ENCODE measurements at places on chromosomes 11 and 22.

DNA sequence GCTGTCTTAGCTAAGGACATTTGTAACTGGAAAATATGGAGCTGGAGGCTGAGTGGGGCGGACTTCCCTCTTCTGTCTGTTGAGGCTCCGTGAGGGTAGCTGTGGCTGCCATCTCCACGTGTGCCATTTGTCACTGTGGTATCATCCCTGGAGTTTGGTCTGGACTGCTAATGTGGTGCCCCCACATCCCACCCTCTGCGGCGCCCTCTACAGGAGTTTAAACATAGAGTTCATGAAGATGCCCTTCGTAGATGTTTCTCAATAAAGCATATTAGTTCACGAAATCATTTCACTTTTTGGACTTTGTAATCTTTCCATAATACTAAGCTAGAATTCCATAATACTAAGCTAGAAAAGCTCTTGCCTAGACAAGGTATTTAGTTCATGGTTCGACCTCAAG is 52.4 kb downstream of the TECTA start:
- DNase-seq, result no peak

DNA sequence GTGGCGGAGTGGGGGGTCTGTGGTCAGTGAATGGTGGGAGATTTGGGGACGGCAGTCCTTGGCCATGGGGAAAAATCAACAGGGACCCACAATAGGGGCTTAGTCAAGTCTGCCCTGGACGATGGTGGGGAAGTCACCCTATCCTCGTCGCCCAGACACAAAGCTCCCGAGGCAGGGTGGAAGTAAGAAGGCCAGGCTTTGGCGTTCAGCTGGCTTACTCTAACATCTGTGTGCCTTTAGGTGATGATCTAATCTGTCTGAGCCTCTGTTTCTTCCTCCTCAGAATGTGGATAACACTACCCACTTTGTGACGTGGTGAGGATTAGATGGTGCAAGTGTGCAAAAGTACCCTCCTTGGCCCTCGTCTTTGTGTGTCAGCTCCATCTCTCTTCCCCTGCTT is 192.2 kb downstream of the ST3GAL4 start:
- DNase-seq, result no peak

- no peak for DNase-seq
These were observed 2.8 kb downstream of the NRGN start for GRCh38 chr11:124742555-124742954.

GRCh38 chr11:82995754-82996398 is 75.8 kb downstream of the RAB30 start:
- no peak for DNase-seq

- DNase-seq, result no peak
These were observed 20.3 kb upstream of the FGF3 start for GRCh38 chr11:69839516-69839915.

DNA sequence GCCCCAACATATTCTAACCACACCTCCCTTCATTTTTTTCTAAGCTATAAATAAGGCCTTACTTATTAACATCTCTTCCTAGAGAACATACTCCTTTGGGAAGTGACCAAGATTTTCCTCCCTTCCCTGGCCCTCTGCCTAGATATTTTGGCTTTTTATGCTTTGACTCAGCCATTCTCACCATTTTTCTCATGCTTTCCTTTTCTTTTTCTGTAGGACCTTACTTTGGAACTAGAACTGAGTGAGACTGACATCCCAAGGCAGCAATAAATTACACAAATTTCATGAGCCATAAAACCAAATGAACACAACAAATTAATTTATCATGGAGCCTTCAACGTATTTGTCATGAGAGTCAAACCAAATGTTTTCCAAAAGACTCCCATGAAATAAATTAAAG is 142.7 kb upstream of the CTSC start:
- DNase-seq, result no peak

- no peak for DNase-seq
These were observed 662.2 kb upstream of the CNTN5 start for GRCh38 chr11:98358551-98358950.

- DNase-seq, result no peak
These were observed 46.5 kb downstream of the SLC22A12 start for GRCh38 chr11:64637334-64638017.

GRCh38 chr11:35992548-35992947 is 48.7 kb downstream of the LDLRAD3 start:
- DNase-seq, result no peak

DNA sequence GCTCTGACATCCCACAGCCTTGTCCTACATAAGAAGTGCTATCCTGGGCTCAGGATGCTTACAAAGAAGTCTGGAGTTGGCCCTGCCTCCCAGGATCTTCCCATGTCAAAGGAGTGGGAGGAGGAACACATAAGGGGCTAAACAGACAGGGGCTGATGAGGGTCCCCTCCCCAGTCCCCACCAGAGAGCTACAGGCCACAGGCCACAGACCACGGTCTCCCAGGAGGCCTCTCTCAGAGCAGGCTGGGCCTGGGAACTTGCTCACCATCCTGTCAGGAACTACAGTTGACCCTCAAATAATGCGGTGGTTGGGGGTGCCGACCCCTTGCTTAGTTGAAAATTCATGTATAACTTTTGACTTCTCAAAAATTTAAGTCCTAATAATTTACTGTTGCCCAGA is 315.5 kb downstream of the NTM start:
- no peak for DNase-seq

GRCh38 chr11:6660712-6661111 is 5.1 kb upstream of the DCHS1 start:
- no peak for DNase-seq

- no peak for DNase-seq
These were observed 188.2 kb downstream of the MN1 start for GRCh38 chr22:27613099-27614005.

DNA sequence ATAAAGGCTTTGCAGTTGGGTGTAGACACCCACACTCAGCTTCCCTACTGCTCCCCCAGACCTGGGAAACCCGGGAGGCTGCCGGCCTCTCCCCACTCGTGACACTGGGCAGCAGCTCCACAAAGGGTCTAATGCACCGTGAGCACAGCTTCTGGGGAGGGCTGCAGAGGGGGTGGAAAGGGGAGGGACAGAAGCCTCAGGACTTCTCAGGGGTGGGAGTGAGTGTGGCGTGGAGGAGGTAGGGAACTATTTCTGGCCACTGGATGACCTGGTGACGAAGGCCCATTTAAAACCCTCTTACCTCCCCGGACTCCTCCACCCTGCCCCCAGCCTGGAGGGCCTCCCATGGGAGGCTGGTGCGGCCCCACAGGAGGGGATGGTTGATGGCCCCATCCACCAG is 56.6 kb downstream of the MACROD1 start:
- DNase-seq, result no peak

- no peak for DNase-seq
These were observed 9.8 kb downstream of the SCN4B start for GRCh38 chr11:118142809-118143208.

GRCh38 chr22:17833489-17833888 is 59.2 kb upstream of the BID start:
- DNase-seq, result no peak

DNA sequence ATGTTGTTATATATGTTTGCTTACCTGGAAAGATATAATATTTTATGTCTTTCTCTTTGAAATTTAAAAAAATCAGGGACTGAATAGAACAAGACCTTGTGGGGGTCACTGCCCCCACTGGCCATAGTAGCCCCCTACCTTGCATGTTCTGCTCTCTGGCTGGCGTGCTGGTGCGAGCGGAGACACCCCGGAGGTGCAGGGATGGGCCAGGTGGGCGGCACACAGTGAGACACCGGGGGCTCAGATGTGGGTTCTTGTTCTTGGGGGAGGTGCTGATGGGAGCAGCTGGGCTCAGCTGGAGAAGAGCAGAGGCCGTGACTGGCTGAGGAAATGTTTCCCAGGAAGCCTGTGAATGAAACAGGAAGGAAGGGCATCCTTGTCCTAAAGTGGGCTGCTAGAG is 20.2 kb downstream of the GAB4 start:
- no peak for DNase-seq

DNA sequence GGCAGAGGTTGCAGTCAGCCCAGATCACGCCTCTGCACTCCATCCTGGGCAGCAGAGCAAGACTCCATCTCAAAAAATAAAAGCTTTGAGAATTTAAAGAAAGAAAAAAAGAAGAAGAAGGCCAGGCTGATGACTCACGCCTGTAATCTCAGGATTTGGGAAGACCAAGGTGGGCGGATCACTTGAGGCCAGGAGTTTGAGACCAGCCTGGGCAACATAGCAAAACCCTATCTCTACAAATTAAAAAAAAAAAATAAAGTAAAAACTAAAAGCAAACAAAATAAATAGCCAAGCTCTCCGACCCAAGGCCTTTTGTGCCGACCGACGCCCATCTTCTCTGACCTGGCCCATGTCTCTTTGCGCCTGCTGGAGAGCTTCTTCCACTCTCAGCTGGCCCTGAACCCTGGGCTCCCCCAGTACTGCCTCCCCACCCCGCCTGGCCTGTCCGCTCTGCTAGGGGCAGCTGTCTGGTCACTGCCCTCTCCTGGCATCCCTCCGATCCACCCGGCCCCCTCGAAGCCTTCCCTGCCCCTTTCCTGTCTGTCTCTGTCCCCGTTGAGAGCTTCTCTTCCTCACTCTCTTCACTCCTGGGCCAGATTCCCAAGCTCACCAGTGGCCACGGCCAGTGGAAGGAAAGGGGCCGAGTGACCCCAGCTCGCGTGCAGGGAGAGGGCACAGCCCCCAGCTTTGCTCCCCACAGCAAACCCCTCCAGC is 4.8 kb upstream of the LSP1 start:
- no peak for DNase-seq

DNA sequence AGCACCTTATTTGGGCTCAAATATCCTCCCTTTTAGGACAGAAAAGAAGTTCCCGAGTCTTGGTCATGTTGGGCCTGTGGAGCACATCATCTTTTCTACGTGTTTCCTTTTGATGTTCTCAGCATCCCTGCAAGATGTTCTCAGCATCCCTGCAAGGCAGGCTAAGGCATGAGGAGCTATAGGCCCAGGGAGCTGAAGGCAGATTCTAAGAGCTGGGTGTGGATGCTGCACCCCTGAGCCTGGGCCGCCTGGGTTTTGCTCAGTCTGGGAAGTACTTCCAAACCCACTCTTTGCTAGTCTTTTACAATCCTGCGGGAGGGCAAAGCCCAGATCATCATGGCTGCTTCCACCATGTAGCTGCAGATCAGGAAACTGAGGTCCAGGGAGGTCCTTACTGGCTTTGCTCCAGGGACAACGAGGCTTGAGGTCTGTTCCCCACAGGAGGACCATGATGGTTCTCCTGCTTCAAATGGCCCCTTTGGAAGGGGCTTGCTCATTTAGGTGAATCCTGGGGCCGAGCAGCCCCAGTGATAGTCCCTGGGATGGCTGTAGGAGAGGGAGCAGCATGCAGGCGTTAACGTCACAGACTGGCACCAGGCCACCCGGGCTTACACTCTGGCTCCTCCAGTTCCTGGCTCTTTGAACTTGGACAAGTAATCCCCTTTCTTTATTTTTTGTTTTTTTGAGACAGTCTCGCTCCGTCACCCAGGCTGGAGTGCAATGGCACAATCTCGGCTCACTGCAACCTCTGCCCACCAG is 10.6 kb downstream of the LRRC75B start:
- DNase-seq, result no peak

DNA sequence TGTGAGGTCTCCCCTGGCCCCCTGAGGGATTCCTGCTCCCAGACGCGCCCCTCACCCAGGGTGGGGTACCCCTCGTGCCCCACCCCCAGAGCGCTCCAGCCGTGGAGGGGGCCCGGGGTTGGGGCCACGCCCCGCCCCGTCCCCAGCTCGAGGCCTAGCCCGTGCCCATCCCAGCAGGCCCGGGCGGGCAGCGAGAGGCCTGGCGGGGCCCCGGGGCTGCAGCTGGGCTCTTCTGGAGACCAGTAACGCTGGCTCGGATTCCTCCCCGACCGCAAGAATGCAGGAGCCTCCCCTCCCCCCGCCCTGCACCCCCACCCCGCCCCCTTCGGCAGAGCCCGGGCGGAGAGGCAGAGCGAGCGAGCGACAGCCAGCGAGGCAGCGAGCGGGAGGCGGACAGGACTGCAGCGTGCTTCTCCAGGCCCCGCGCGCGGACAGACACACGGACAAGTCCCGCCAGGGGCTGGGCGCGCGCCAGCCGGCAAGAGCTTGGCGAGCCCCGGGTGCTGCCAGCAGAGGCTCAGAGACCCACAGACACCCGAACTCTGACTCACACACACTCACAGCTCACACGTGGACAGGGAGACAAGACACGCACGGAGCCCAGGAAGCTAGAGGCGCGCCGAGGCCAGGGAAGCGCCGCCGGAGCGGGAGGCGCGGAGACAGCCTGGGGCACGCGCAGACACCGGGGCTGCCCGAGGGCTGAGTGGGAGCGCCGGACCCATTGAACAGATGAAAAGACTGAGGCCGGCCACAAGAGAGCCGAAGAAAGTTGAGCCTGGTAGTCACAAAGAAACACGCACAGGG is 15.2 kb downstream of the BCL9L start:
- peak; percentile 55 for DNase-seq

DNA sequence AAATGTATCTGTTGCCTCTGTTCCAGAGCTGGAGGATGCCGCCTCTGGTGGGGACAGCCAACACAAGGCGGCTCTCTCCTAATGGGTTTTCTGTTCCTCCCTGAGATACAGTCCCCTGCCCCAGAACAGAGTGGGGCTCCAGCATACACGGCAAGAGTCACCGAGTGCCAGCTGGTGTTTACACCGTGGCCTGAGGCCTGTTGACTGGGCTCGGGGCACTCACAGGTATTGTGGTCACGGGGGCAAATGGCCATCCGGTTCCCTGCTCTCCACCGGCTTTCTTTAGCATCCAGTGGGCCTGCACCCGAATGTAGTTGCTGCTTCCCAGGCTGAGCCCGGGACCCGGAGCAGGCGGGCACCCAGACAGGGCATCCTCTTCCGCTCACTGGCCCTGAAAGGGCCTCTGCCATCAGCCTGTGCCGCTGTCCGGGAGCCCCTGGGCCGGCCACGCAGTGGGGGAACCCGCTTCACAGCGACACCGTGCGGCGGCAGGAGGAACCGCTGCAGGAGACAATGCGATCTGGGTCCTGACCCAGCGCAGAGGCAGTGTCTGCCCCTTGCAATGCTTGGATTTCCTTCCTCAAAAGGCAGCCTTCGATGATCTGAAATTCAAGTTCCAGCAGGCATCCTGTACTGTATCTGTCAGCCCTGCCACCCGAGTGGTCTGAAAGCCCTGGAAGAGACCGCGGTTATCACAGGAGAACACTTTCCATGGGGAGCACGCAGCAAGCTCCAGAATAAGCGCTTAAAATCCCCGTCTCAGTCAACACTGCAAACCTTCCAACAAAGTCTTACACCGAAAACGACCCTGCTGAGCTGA is 859 bp upstream of the KRTAP5-5 start:
- DNase-seq, result peak; percentile 61

DNA sequence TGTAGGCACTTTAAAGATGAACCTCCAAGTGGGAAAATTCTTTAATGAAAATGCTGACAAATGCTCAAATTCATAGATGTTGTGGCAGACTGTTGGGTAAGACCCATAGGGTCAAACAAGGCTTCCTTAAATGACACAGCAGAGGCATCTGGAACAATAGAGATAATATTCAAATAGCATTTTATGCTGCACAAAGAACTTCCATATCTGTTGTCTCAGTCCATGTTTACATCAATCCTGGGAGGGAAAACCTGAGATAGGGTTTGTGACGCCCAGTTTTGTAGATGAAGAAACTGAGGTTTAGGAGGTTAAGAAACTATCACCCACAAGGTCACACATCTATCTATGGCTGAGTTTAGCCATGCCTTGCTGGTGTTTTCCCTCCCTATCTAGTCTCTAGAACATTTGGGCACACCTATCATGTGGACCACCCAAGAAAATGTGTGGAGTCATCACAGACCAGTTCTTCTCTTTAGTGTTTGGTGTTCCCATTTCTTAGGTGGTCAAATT is 106.4 kb downstream of the EHF start:
- no peak for DNase-seq
